ENCODE measurements at places on chromosomes 12 and 14. TPM values are rescaled to one million over a fixed set of nuclear protein-coding genes. Genes with fewer than 3 reads are reported as not detected.

The SOAT2 gene
- total RNA-seq = 1.5 TPM

The CELA1 gene
- total RNA-seq = not detected

The TBX5 gene
- total RNA-seq = not detected

The KERA gene
- total RNA-seq = not detected

The PTPRO gene
- 2.5 TPM for total RNA-seq

The SIX1 gene
- 1.4 TPM for total RNA-seq

The ADAMTS20 gene
- total RNA-seq = not detected

GRCh38 chr12:52878507-52879393, 26.1 kb downstream of the KRT8 start:
- H3K27me3 ChIP-seq = peaks cover 11% of the 10 kb centered on the region
- H3K36me3 ChIP-seq = no peaks in the 10 kb centered on the region
- no peak overlapping the region for H3K4me3 ChIP-seq
- no peak for DNase-seq
- peaks cover 20% of the 10 kb centered on the region for H3K4me1 ChIP-seq

GRCh38 chr12:45231515-45232145, 15.7 kb downstream of the ANO6 start:
- H3K27me3 ChIP-seq = no peaks in the 10 kb centered on the region
- H3K4me1 ChIP-seq = peaks cover 38% of the 10 kb centered on the region
- no peak overlapping the region for H3K4me3 ChIP-seq
- no peak for DNase-seq
- H3K36me3 ChIP-seq = peaks cover 20% of the 10 kb centered on the region

DNA sequence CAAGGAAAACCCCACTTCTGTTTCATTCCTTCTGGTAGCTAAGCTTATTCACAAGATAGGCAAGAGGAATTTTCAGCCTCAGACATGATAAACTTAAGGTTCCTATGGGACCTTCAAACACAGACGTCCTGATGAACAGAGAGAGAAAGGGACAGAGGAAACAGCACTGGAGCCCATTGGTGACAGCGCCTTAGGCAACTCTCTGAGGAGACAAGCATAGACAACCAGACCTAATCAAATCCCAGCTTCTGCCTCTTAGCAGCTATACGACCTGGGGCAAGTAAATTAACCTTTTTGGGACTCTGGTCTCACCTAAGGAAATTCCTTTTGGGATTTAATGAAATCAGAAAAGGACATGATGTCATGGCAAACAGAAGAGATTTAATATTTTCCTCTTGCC, 33.3 kb downstream of the TMCC3 start:
- no peaks in the 10 kb centered on the region for H3K36me3 ChIP-seq
- no peak overlapping the region for H3K27ac ChIP-seq
- peaks cover 14% of the 10 kb centered on the region for H3K4me1 ChIP-seq
- H3K4me3 ChIP-seq = no peak overlapping the region
- DNase-seq = no peak

GRCh38 chr12:6180268-6181051, 19.7 kb upstream of the CD9 start:
- no peak for DNase-seq
- peaks cover 10% of the 10 kb centered on the region for H3K27me3 ChIP-seq
- no peak overlapping the region for H3K4me3 ChIP-seq

GRCh38 chr12:115370207-115370606, 686.2 kb upstream of the TBX3 start:
- no peaks in the 10 kb centered on the region for H3K27me3 ChIP-seq
- no peaks in the 10 kb centered on the region for H3K36me3 ChIP-seq
- no peak for DNase-seq
- no peak overlapping the region for H3K27ac ChIP-seq
- no peaks in the 10 kb centered on the region for H3K4me1 ChIP-seq

DNA sequence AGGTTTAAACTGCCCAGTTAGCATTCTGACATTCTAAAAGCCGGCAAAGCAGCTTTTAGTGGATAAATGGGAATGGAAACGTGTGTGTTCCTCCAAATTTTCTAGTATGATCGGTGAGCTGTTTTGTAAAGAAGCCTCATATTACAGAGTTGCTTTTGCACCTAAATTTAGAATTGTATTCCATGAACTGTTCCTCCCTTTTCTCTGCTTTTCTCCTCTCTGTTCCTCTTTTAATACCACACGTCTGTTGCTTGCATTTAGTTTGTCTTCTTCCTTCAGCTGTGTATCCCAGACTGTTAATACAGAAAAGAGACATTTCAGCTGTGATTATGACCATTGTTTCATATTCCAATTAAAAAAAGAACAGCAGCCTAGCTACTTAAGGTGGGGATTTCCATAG, 10.7 kb downstream of the DYRK2 start:
- peaks cover 74% of the 10 kb centered on the region for H3K36me3 ChIP-seq
- peaks cover 25% of the 10 kb centered on the region for H3K4me1 ChIP-seq
- no peak for DNase-seq
- H3K27ac ChIP-seq = no peak overlapping the region

GRCh38 chr14:81169711-81170103, 51.1 kb downstream of the GTF2A1 start:
- peak overlapping the region; percentile 89 for H3K27ac ChIP-seq
- H3K4me3 ChIP-seq = peak overlapping the region; percentile 84
- H3K27me3 ChIP-seq = no peaks in the 10 kb centered on the region
- H3K4me1 ChIP-seq = peaks cover 49% of the 10 kb centered on the region
- peaks cover 4% of the 10 kb centered on the region for H3K36me3 ChIP-seq
- no peak for DNase-seq

- peaks cover 18% of the 10 kb centered on the region for H3K4me1 ChIP-seq
- no peak overlapping the region for H3K27ac ChIP-seq
- peaks cover 3% of the 10 kb centered on the region for H3K36me3 ChIP-seq
These were observed 2.8 kb downstream of the FAM234B start for GRCh38 chr12:13046964-13047363.

GRCh38 chr14:91873471-91874415, 6.4 kb upstream of the TC2N start:
- H3K4me1 ChIP-seq = peaks cover 76% of the 10 kb centered on the region
- H3K36me3 ChIP-seq = peaks cover 2% of the 10 kb centered on the region
- H3K27me3 ChIP-seq = no peaks in the 10 kb centered on the region

- no peak overlapping the region for H3K27ac ChIP-seq
- DNase-seq = no peak
- no peak overlapping the region for H3K4me3 ChIP-seq
- no peaks in the 10 kb centered on the region for H3K27me3 ChIP-seq
These were observed 1353.9 kb downstream of the AACS start for GRCh38 chr12:126419131-126419530.

GRCh38 chr12:108912361-108912760, 32.5 kb downstream of the DAO start:
- no peaks in the 10 kb centered on the region for H3K36me3 ChIP-seq
- H3K4me1 ChIP-seq = no peaks in the 10 kb centered on the region
- H3K4me3 ChIP-seq = no peak overlapping the region
- no peak overlapping the region for H3K27ac ChIP-seq

DNA sequence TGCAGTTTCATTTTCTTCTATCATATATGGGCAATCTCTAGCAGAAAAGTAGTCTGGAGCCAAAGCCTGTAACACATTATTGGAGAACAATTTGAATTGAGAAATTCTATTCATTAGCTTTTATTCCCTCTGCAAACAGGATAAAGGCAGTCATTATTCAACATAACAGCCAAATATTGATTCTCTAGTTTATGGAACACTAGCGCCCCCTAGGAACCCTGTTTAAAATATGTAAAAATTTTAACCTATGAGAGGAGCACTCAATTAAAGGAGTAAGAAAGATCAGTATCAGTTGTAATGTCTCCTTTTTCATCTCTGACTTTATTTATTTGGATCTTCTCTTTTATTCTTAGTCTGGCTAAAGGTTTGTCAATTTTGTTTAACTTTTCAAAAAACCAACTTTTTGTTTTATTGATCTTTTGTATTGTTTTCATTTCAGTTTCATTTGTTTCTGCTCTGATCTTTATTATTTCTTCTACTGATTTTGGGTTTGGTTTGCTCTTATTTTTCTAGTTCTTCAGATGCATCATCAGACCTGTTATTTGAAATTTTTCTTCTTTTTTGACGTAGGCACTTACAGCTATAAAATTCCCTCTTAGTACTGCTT, 4.8 kb upstream of the LMNTD1 start:
- H3K4me1 ChIP-seq = no peaks in the 10 kb centered on the region
- no peak for DNase-seq
- H3K4me3 ChIP-seq = no peak overlapping the region
- no peaks in the 10 kb centered on the region for H3K27me3 ChIP-seq
- H3K27ac ChIP-seq = no peak overlapping the region
- no peaks in the 10 kb centered on the region for H3K36me3 ChIP-seq

GRCh38 chr12:90015228-90015627, 306.6 kb upstream of the ATP2B1 start:
- no peaks in the 10 kb centered on the region for H3K4me1 ChIP-seq
- DNase-seq = no peak
- H3K27me3 ChIP-seq = no peaks in the 10 kb centered on the region
- H3K27ac ChIP-seq = no peak overlapping the region
- H3K36me3 ChIP-seq = no peaks in the 10 kb centered on the region

- no peak overlapping the region for H3K27ac ChIP-seq
- H3K4me1 ChIP-seq = no peaks in the 10 kb centered on the region
- DNase-seq = no peak
These were observed 23.0 kb upstream of the ST8SIA1 start for GRCh38 chr12:22357531-22357930.

DNA sequence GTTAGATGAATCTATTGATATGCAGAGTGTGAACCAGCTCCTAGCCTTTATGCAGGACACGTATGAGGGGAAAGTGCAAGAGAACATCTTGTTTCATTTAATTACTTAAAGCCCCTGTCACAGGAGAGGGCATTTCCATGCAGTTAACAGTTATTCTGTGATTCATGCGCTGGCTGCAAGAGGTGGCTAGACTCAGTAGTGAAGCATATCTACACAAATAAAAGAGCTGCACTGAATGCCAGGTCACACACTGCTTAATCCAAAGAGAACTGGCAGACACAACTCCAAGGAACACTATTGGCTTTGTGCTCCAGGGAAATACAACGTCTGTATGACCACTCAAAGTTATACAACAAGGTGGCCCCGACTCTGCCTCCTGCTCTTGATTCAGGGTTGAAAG, 394.1 kb downstream of the C12orf75 start:
- H3K27ac ChIP-seq = no peak overlapping the region
- H3K4me3 ChIP-seq = no peak overlapping the region
- H3K4me1 ChIP-seq = no peaks in the 10 kb centered on the region
- DNase-seq = no peak
- H3K27me3 ChIP-seq = peaks cover 4% of the 10 kb centered on the region

All from activated CD4-positive, alpha-beta memory T cell treated with anti-CD3 and anti-CD28 coated beads, Interleukin-2, amount 10 ng/mL, durations not matched to agents 7 days and 5 days (primary cell).